ENCODE measurements at places on chromosomes 3 and 15.

- no peak overlapping the region for H3K4me3 ChIP-seq
- no peak for DNase-seq
- peak overlapping the region; percentile 24 for H3K27ac ChIP-seq
- peaks cover 20% of the 10 kb centered on the region for H3K36me3 ChIP-seq
- peaks cover 3% of the 10 kb centered on the region for H3K4me1 ChIP-seq
Measured at GRCh38 chr3:37979541-37980461, 10.8 kb upstream of the VILL start.

- H3K4me3 ChIP-seq = no peak overlapping the region
- H3K27ac ChIP-seq = no peak overlapping the region
- no peaks in the 10 kb centered on the region for H3K36me3 ChIP-seq
- peaks cover 4% of the 10 kb centered on the region for H3K4me1 ChIP-seq
- H3K27me3 ChIP-seq = no peaks in the 10 kb centered on the region
- no peak for DNase-seq
Measured at GRCh38 chr3:157531771-157532170, 28.6 kb upstream of the VEPH1 start.

GRCh38 chr3:153919773-153920172, 201.4 kb upstream of the ARHGEF26 start:
- no peak overlapping the region for H3K4me3 ChIP-seq
- peaks cover 6% of the 10 kb centered on the region for H3K27me3 ChIP-seq
- H3K4me1 ChIP-seq = no peaks in the 10 kb centered on the region
- no peak overlapping the region for H3K27ac ChIP-seq

DNA sequence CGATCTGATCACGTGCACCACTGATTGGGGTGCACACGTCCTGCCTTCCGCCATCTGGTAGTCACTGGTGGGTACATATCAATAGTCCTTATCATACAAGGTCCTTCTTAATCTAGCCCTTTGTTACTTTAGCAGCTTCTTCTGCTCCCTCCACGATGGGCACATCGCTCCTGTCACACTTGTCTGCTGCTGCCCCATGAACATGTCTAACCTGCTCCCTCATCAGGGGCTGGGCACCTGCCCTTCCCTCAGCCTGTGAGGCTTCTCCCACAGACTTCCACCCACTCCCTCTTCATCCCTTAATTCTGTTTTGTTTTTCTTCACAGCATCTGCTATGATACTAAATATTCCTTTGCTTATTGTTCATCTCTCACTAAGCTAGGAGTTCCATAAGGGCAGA, 82.5 kb downstream of the UACA start:
- DNase-seq = no peak
- H3K4me3 ChIP-seq = no peak overlapping the region
- peaks cover 3% of the 10 kb centered on the region for H3K4me1 ChIP-seq

DNA sequence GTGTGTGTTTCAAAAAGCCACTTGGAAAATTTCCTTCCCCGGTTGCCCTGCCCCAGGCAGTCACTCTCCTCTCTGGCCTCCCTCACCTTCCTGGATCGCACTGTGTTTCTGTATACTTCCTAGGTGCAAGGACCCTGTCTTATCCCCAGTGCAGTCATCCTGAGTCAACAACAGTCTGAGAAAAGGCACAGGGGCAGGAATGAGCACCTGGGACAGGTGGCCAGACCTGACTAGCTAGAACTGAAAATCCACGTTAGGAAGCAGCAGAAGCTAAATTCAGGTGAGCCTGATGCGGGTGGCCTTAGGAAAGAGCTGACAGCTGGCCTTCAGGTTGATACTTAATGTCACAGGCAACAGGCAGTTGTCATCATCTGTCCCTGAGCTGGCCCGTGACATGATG, 62.9 kb upstream of the VGLL4 start:
- no peaks in the 10 kb centered on the region for H3K4me1 ChIP-seq
- no peak for DNase-seq
- no peaks in the 10 kb centered on the region for H3K27me3 ChIP-seq
- H3K36me3 ChIP-seq = peaks cover 30% of the 10 kb centered on the region
- H3K4me3 ChIP-seq = no peak overlapping the region

- H3K4me3 ChIP-seq = no peak overlapping the region
- no peaks in the 10 kb centered on the region for H3K4me1 ChIP-seq
- H3K27me3 ChIP-seq = no peaks in the 10 kb centered on the region
- DNase-seq = no peak
Measured at GRCh38 chr15:56792211-56792610, 58.9 kb upstream of the ZNF280D start.

GRCh38 chr3:72460205-72461174, 387.8 kb downstream of the SHQ1 start:
- no peak overlapping the region for H3K27ac ChIP-seq
- no peak for DNase-seq
- no peak overlapping the region for H3K4me3 ChIP-seq
- H3K27me3 ChIP-seq = no peaks in the 10 kb centered on the region
- no peaks in the 10 kb centered on the region for H3K36me3 ChIP-seq

- H3K27me3 ChIP-seq = no peaks in the 10 kb centered on the region
- no peak overlapping the region for H3K27ac ChIP-seq
- no peaks in the 10 kb centered on the region for H3K36me3 ChIP-seq
- DNase-seq = no peak
- H3K4me1 ChIP-seq = no peaks in the 10 kb centered on the region
Measured at GRCh38 chr3:22536541-22536940, 666.6 kb upstream of the UBE2E2 start.

GRCh38 chr15:94602754-94603470, 371.6 kb downstream of the MCTP2 start:
- H3K27me3 ChIP-seq = peaks cover 6% of the 10 kb centered on the region
- no peak overlapping the region for H3K4me3 ChIP-seq
- no peak for DNase-seq
- H3K36me3 ChIP-seq = no peaks in the 10 kb centered on the region
- H3K27ac ChIP-seq = no peak overlapping the region

DNA sequence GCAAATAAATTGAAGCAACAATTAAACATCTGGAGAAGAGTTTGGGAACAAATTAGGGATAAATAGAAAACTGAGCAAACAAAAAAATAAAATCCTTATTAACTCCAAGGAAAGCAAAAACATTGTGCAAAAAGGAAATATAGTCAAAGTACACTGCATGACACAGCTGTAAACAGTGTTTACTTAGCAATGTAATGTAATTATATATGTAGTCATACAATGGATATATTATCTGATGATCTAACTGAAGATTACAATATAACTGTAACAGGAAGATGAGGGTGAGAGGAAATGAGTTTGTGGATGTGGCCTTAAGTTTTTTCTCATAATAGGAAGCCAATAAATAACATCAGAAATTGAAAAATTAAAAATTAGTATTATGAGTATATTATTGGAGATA, 42.5 kb downstream of the SCN10A start:
- H3K36me3 ChIP-seq = no peaks in the 10 kb centered on the region
- no peak overlapping the region for H3K27ac ChIP-seq
- H3K4me1 ChIP-seq = no peaks in the 10 kb centered on the region
- no peak for DNase-seq
- peaks cover 27% of the 10 kb centered on the region for H3K27me3 ChIP-seq
- no peak overlapping the region for H3K4me3 ChIP-seq

All from type B pancreatic cell (in vitro differentiated cells).